ENCODE measurements at places on chromosomes 4 and X. TPM values are rescaled to one million over a fixed set of nuclear protein-coding genes. Genes with fewer than 3 reads are reported as not detected.

GRCh38 chr4:174265916-174266315 is 17.6 kb downstream of the FBXO8 start:
- no peak overlapping the region for H3K27ac ChIP-seq
- H3K4me3 ChIP-seq, result no peak overlapping the region
- no peak for DNase-seq
- no peaks in the 10 kb centered on the region for H3K4me1 ChIP-seq
- no peaks in the 10 kb centered on the region for H3K36me3 ChIP-seq

- no peak overlapping the region for H3K4me3 ChIP-seq
- no peaks in the 10 kb centered on the region for H3K36me3 ChIP-seq
- no peaks in the 10 kb centered on the region for H3K4me1 ChIP-seq
- no peak overlapping the region for H3K27ac ChIP-seq
- peaks cover 7% of the 10 kb centered on the region for H3K27me3 ChIP-seq
Measured at GRCh38 chrX:12396584-12396983, 258.3 kb downstream of the FRMPD4 start.

Gene CFP
- 14.5 TPM for total RNA-seq

DNA sequence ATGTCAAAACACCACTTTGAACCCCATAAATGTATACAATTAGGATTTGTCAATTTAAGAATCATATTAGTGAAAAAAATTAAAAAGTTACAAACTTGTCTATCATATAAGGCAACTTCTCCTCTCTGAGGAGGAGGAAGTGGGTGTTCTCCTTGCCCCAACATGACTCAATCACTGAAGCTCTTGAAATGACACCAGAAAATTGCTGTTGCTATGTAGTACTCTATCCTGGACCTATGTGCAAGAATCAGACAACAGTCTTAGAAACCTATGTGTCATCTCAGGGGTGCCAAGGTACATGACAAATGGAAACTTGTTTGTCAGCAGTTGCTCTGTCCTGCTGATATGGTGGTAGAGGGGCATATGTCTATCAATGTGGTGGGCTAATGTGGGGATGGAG is 47.7 kb downstream of the HMGB3 start:
- H3K27ac ChIP-seq, result no peak overlapping the region
- DNase-seq, result no peak
- H3K27me3 ChIP-seq, result peaks cover 6% of the 10 kb centered on the region
- no peak overlapping the region for H3K4me3 ChIP-seq

DNA sequence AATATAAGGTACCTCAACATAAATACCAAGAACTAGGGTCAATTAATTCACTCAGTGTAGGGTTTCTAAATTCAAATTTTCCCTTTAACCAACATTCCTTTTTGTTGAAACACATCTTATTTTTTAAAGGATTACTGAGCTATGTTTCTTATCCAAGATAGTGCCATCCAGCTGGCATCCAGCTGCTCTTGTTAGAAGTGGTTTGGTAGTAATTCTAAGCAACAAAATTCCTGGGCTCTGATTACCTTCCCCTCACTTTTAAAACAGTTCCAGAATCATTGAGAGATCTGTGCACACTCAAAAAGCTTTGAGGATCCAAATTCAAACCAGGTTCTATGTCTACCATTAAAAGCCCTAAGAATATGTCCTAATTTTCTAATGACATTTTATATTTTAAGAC is 583.7 kb downstream of the TRIML1 start:
- H3K27ac ChIP-seq, result no peak overlapping the region
- H3K27me3 ChIP-seq, result no peaks in the 10 kb centered on the region
- no peak for DNase-seq
- no peaks in the 10 kb centered on the region for H3K4me1 ChIP-seq
- H3K4me3 ChIP-seq, result no peak overlapping the region
- H3K36me3 ChIP-seq, result no peaks in the 10 kb centered on the region

- peaks cover 21% of the 10 kb centered on the region for H3K4me1 ChIP-seq
- H3K27me3 ChIP-seq, result no peaks in the 10 kb centered on the region
- H3K4me3 ChIP-seq, result no peak overlapping the region
Measured at GRCh38 chr4:174274436-174274835, 9.0 kb downstream of the FBXO8 start.

Gene SPACA5B
- total RNA-seq, result not detected

DNA sequence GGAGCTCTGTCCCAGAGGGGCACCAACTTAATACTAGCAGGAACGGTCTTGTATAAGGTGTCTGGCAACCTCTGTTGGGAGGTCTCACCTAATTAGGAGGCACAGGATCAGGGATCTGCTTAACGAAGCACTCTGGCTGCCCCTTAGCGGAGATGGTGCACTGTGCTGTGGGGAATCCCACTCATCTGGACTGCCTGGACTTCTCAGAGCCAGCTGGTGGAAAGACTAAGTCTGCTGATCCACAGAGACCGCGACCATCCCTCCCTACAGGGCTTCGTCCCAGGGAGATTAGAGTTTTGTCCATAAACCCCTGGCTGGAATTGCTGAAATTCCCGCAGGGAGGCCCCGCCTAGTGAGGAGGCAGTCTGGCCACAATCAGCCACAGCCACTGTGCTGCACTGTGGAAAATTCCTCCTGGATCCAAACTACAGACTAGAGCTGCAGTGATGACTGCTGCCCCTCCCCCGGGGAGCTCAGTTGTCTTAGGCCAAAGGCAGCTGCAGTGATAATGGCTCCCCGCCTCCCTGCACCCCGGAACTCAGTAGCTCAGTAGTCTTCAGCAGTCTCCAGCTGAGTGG is 22.0 kb upstream of the ZCCHC4 start:
- H3K4me3 ChIP-seq, result no peak overlapping the region
- no peaks in the 10 kb centered on the region for H3K4me1 ChIP-seq
- DNase-seq, result no peak
- H3K27me3 ChIP-seq, result no peaks in the 10 kb centered on the region

DNA sequence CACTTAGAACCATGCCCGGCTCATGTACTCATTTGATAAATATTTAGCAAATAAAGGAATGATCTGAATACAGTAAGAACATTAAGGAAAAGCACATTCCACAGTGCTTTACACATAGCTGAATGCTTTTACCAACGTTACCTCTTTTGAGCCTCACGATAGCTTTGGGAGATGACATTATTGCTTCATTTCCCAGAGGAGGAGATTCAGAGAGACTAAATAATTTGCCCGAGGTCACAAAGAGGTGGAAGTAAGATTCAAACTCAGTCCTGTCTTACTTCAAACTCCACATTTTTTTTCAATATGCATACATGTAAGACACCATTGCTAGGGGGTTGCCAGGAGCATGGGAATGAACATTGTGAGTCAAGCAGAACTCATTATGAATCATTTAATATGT is 538.5 kb downstream of the BCOR start:
- DNase-seq, result no peak
- no peak overlapping the region for H3K27ac ChIP-seq
- no peaks in the 10 kb centered on the region for H3K36me3 ChIP-seq
- H3K4me1 ChIP-seq, result no peaks in the 10 kb centered on the region
- no peak overlapping the region for H3K4me3 ChIP-seq
- peaks cover 4% of the 10 kb centered on the region for H3K27me3 ChIP-seq

- no peaks in the 10 kb centered on the region for H3K27me3 ChIP-seq
- H3K4me1 ChIP-seq, result no peaks in the 10 kb centered on the region
- H3K27ac ChIP-seq, result no peak overlapping the region
- no peak for DNase-seq
- H3K36me3 ChIP-seq, result no peaks in the 10 kb centered on the region
- H3K4me3 ChIP-seq, result no peak overlapping the region
Measured at GRCh38 chrX:155534800-155535199, 76.4 kb upstream of the F8A3 start.

Gene ZGRF1
- total RNA-seq, result 17.6 TPM

Gene FOXP3
- not detected for total RNA-seq

Gene LIMCH1
- total RNA-seq, result 68.8 TPM

DNA sequence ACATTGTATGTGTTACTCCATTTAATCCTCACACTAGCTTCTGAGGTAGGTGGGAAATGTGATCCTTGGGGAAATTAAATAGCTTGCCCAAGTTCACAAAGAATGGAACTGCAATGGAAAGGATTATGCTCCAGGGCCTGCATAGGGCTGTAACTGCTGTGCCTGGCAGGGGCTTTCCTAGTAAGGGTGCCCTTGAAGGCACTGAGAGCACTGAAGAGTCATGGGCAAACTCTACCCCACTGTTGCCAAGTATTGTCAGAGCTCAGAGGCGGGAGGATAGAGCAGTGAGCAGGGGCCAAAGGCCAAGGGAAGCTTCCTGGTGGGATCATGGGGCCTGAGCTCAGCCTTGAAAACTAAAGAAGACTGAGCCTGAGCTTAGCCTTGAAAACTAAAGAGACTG is 133.0 kb upstream of the NALF2 start:
- no peak overlapping the region for H3K4me3 ChIP-seq
- H3K27me3 ChIP-seq, result peaks cover 9% of the 10 kb centered on the region
- no peak overlapping the region for H3K27ac ChIP-seq
- DNase-seq, result no peak

- H3K27ac ChIP-seq, result no peak overlapping the region
- no peak overlapping the region for H3K4me3 ChIP-seq
- no peaks in the 10 kb centered on the region for H3K27me3 ChIP-seq
Measured at GRCh38 chr4:26806331-26806730, 54.3 kb upstream of the STIM2 start.

DNA sequence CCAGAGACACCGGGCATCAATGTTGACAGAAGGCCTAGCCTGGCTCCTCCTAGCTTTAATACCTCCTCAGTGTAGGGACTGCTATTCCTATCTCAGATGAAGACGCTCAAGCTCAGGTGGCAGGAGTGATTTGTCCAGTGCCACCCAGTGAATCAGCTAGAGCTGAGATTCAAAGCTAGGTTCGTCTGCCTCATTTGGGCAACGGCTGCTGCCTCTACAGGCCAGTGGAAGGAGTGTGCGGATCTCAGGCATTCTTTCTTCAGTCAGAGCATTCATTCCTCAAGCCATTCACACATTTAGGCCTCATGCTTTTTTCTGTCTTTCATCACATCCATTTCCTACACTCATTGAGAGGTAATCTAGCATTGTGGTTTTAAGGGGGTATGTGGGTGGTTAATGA is 7.3 kb downstream of the TSR2 start:
- DNase-seq, result no peak
- no peak overlapping the region for H3K4me3 ChIP-seq
- no peaks in the 10 kb centered on the region for H3K27me3 ChIP-seq
- H3K36me3 ChIP-seq, result no peaks in the 10 kb centered on the region
- no peaks in the 10 kb centered on the region for H3K4me1 ChIP-seq

GRCh38 chrX:130165181-130165702 is 399 bp downstream of the AIFM1 start:
- peak overlapping the region; percentile 64 for H3K27ac ChIP-seq
- peaks cover 7% of the 10 kb centered on the region for H3K4me1 ChIP-seq
- H3K27me3 ChIP-seq, result no peaks in the 10 kb centered on the region
- no peaks in the 10 kb centered on the region for H3K36me3 ChIP-seq
- DNase-seq, result no peak

Gene NUDT11
- total RNA-seq, result 0.12 TPM

Gene SPACA5
- total RNA-seq, result not detected

Gene CENPVL1
- not detected for total RNA-seq

DNA sequence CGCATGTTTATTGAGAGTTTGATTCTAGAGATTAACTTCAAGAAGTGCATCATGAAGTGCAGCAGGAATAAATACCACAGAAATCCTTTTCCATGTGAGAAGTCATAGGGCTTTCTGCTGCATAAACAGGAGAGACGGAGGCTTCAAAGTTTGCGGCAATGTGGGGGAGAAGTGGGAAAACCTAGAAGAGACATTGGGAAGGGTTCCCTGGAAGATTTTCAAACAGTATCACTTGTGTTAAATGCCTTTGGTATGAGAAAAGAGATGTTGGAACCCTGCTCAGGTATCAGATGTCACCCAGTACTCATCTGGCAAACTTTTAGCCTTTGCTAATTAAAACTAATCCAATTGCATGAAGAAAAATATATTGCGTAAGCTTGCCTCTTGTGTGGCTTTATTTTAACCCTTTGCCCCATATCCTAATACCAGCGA is 15.4 kb downstream of the NHS start:
- no peak overlapping the region for H3K4me3 ChIP-seq
- H3K27me3 ChIP-seq, result no peaks in the 10 kb centered on the region

- H3K27ac ChIP-seq, result no peak overlapping the region
- no peaks in the 10 kb centered on the region for H3K27me3 ChIP-seq
Measured at GRCh38 chr4:87270144-87270543, 49.7 kb upstream of the KLHL8 start.

- peaks cover 4% of the 10 kb centered on the region for H3K4me1 ChIP-seq
- DNase-seq, result peak; percentile 3
- H3K27me3 ChIP-seq, result no peaks in the 10 kb centered on the region
- H3K36me3 ChIP-seq, result no peaks in the 10 kb centered on the region
Measured at GRCh38 chr4:121199742-121200561, 35.8 kb upstream of the TNIP3 start.

- no peak for DNase-seq
- H3K36me3 ChIP-seq, result no peaks in the 10 kb centered on the region
- no peaks in the 10 kb centered on the region for H3K27me3 ChIP-seq
- no peaks in the 10 kb centered on the region for H3K4me1 ChIP-seq
- no peak overlapping the region for H3K27ac ChIP-seq
Measured at GRCh38 chr4:20178902-20179576, 72.7 kb upstream of the SLIT2 start.

Gene SRPX2
- total RNA-seq, result 44.9 TPM

DNA sequence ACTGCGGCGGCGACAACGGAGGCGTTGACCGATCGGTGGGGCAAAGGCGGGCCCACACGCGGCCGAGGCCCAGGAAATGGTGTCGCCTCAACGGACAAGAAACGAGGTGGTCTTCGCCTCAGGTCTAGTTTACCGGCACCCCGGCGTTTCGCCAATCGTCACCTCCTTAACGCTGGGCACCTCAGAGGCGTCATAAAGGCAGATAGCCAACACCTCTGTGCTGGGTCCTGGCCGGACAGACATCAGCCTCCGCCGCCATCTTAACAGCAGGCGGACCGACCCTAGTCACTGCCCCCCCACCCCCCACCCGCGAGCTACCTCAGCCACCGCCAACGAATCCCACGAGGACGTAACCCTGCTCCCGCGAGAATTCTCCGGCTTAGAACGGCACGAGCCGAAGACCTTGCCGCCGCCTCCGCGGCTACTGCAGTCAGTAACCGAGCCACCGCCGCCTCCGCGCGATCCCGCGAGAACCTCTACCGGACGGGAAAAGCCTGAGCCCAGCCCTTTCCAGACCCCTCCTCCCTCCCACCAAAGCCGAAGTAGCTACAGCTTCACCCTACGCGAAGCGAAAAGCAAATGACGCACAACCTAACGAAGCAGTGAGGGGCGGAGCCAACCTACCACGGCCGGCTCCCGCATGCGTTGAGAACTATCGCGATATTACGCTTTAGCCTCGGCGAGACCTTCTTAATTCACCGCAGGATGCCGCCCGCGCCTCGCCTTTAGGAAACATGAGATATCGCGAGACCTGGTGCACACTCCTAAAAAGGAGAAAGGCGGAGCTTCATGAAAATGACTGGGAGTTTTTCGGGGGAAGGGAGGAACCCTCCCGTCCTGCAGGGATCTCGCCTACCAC is 2.7 kb downstream of the HUWE1 start:
- peak overlapping the region; percentile 91 for H3K27ac ChIP-seq
- peak; percentile 95 for DNase-seq
- H3K4me3 ChIP-seq, result peak overlapping the region; percentile 33
- no peaks in the 10 kb centered on the region for H3K4me1 ChIP-seq
- H3K27me3 ChIP-seq, result peaks cover 3% of the 10 kb centered on the region
- H3K36me3 ChIP-seq, result peaks cover 13% of the 10 kb centered on the region

- DNase-seq, result no peak
- no peak overlapping the region for H3K27ac ChIP-seq
- H3K27me3 ChIP-seq, result no peaks in the 10 kb centered on the region
- no peak overlapping the region for H3K4me3 ChIP-seq
- H3K36me3 ChIP-seq, result no peaks in the 10 kb centered on the region
- H3K4me1 ChIP-seq, result no peaks in the 10 kb centered on the region
Measured at GRCh38 chrX:44071070-44071645, 98.0 kb upstream of the NDP start.

- DNase-seq, result no peak
- H3K36me3 ChIP-seq, result no peaks in the 10 kb centered on the region
- no peaks in the 10 kb centered on the region for H3K27me3 ChIP-seq
Measured at GRCh38 chrX:137982472-137983172, 416.7 kb downstream of the ZIC3 start.
